ENCODE measurements at places on chromosomes 6 and 20.

DNA sequence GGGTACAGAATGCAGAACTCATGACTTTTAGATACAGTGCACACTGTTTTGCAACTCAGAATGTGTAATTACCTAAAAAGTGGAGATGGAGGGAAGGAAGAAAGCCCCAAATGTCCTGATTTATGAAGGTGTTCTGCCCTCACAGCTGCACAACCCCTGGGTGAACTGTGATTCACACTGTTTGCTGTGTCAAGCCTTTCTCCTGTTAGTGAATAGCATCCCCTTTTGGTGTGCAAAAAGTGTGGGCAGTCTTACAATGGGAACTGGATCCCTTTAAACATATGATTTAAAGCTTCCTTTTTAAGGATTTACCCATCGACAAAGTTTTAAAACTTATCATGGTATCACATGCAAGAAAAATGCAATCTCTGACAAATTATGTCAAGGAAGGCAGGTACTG is 633.4 kb upstream of the EPHA7 start:
- no peak for DNase-seq

DNA sequence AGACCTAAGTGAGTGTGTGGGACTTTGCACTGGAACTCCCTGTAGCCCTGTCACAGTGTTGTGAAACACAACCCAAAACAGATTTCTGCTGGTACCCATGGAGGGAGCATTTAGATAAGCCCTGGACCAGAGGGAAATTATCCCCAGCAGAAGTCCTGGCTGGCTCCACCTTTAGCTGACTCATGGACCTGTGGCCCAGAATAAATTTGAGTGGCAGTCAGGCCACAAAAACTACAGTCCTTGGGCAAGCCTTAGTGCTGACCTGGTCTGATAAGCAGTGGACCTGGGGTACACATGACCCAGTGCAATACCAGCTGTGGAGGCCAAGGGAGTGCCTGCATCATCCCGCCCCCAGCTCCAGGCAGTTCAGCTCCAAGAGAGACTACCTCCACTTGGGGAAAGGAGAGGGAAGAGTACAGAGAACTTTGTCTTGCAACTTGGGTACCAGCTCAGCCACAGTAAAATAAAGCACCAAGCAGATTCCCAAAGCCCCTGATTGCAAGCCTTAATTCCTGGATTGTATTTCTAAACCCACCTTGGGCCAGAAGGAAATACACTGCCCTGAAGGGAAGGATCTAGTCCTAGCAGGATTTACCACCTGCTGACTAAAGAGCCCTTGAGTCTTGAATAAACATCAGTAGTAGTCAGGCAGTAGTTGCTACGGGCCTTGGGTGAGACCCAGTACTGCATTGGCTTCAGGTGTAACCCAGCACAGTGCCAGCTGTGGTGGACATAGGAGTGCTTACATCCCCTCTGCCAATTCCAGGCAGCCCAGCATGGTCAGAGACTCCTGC is 140.4 kb upstream of the COL21A1 start:
- no peak for DNase-seq

- DNase-seq, result no peak
Observed at GRCh38 chr6:168376811-168377483, 57.4 kb upstream of the DACT2 start.

DNA sequence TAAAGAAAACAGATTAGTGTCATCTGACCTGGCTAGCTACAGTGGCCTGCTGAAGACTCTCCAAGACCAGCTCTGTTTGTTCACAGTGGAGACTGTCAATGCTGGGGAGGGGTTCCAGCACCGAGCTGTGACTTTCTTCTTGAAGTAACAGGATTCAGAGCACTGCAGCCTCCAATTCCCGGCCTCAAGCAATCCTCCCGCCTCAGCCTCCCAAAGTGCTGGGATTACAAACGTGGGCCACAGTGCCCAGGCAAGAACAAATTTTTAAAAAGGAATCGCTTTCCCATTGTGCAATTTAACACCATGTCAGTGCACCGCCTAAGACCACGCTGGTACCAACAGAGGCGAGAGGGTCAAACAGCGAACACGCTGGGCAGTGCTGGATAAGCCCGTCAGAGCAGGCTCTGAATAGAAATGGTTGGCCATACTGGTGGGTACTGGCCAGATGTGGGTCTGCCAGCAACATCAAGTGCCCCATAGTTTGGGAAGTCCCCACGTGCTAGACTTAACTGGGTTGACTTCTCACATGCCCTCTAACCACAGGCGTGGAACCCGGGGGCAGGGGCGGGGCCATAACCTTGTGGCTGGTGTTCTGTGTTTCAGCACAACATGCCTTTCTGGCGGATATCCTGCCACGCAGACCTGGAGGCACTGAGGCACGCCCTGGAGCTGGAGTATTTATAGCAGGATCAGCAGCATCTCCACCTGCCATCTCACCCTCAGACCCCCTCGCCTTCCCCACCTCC is 168.9 kb downstream of the ZMYND8 start:
- DNase-seq, result no peak

DNA sequence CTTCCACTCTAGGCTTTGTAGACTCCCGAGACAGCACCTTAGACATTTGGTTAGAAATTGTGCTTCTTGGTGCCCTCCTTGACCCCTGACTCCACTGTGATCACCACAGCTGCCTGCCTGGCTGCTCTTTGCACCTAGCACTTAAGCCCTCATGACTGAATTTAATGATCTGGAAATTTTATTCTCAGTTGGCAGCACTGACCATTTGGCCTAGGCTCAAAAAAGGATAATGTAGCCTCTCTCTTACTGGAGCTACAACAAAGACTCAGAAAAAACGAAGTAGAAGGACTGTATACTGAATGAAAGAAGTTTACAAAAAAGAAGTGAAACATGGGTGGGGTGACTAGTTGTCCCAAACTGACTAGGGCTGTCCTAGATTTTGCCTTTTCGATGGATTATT is 11.3 kb upstream of the ABRACL start:
- DNase-seq, result no peak

- DNase-seq, result no peak
Observed at GRCh38 chr20:31760519-31761240, 21.6 kb downstream of the TPX2 start.

DNA sequence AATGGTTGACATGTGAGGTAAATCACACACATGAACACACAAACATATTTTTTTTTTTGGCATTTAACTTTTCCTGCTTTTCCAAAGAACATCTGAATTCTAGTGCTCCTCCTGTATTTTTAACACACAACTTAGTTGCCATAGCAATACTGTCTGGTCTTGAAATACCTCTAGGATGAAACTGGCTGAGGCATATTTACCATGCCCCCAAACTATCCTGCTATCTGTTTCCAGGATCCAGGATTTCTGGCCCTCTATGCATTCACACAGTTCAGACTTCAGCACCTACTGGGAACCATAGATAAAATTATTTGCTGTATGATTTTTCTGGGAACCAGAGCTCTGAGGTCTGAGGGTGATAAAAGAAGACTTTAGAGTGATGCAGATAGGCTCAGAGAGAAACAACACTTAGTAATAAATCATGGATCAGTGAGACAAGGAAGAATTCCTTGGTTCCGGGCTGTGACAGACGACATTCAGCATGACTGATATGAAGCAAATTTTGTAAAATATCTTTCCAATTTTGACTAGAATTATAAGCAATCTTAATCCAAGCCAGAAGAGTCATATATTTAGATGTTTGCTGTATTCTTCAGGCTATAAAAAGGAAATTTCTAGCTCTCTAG is 359.7 kb downstream of the BTBD9 start:
- no peak for DNase-seq

- no peak for DNase-seq
Observed at GRCh38 chr20:63011798-63012197, 5.0 kb upstream of the BHLHE23 start.

GRCh38 chr6:110629153-110629552 is 152.7 kb upstream of the SLC22A16 start:
- no peak for DNase-seq

- DNase-seq, result no peak
Observed at GRCh38 chr6:6886171-6886885, 221.4 kb upstream of the RREB1 start.

- DNase-seq, result no peak
Observed at GRCh38 chr20:7180256-7181045, 413.0 kb downstream of the BMP2 start.

- no peak for DNase-seq
Observed at GRCh38 chr6:52511163-52511562, 65.7 kb downstream of the TRAM2 start.

DNA sequence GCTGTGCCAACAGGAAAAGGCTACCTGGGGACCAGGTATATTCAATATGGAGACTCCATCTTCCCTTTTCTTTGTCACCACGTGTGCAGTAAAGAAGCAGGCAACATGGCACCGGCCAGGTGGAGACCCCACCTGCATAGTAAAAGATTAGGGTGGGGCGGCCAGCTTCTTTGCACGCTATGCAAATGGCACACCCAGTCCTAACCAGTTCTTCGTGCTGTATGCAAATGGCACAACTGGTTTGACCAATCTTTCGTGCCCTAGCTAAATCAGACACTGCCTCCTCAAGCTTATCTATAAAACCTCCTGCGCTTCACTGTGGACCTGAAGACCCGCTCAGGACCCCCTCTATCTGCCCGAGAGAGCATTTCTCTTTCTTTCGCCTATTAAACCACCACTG is 88.8 kb upstream of the EZR start:
- DNase-seq, result no peak

GRCh38 chr6:100554228-100554627 is 89.5 kb upstream of the SIM1 start:
- no peak for DNase-seq

DNA sequence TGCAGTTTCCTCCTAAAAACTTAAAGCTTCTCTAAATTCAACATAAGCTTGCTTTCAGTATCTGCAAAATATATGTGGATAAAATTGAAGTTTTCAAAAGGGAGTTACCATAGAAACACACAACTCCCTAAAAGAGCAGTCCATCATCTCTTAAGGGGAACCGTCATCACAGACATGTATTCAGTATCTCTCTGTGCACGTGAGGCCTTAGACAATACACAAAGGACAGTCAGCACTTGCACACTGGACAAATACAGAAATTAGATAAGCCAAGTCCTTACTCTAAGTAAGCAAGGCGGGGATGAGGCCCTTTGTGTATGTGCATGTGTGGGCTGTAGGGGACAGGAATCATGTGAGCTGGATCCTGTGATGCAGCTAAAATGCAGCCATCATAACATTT is 136.6 kb downstream of the BACH2 start:
- no peak for DNase-seq

GRCh38 chr20:44702776-44703175 is 12.4 kb upstream of the CCN5 start:
- DNase-seq, result no peak

GRCh38 chr6:73989428-73989827 is 293.4 kb downstream of the CD109 start:
- DNase-seq, result no peak

DNA sequence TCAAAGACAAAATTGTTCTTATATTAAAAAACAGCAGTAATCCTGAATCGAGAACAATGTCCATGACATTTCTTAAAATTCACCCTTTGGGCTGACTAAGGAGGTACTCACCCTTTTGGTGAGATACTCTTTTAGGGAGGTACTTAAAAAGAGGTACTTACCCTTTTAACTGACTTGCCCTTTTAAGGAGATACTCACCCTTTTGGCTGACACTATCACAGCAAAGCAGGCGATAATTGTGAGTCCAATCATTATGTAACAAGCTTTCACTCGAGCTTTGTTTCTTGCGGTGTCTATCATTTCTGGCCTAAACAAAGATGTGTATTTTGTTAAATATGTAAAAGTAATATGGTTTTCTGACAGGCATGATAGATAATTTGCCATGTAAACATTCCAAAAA is 3.7 kb downstream of the FAM162B start:
- no peak for DNase-seq

GRCh38 chr6:125485757-125486156 is 184.0 kb upstream of the HDDC2 start:
- DNase-seq, result no peak

- DNase-seq, result no peak
Observed at GRCh38 chr6:52394251-52394666, 25.9 kb upstream of the EFHC1 start.

All from activated CD4-positive, alpha-beta T cell treated with anti-CD3 and anti-CD28 coated beads, Interleukin-2, amount 50 U/mL, for 24 hours (primary cell).